ENCODE measurements at places on chromosomes 6 and 20. TPM values are rescaled to one million over a fixed set of nuclear protein-coding genes. Genes with fewer than 3 reads are reported as not detected.
A peak's percentile ranks its signal among the peaks of the same experiment; 100 is the strongest.

The GMPR gene
- 24.0 TPM for total RNA-seq

The PPIL6 gene
- 3.3 TPM for total RNA-seq

The CALHM6 gene
- total RNA-seq = not detected

The LPA gene
- total RNA-seq = not detected

The RHAG gene
- total RNA-seq = 0.57 TPM

The POLR3F gene
- total RNA-seq = 11.4 TPM

The ULBP2 gene
- 10.2 TPM for total RNA-seq

The CCM2L gene
- total RNA-seq = 1.4 TPM

The SCRT2 gene
- total RNA-seq = not detected

The FBXO30 gene
- total RNA-seq = 9.1 TPM

The CGA gene
- not detected for total RNA-seq

GRCh38 chr6:147651249-147652063 lies 143.0 kb downstream of the SAMD5 start:
- H3K36me3 ChIP-seq = no peaks in the 10 kb centered on the region
- H3K4me1 ChIP-seq = no peaks in the 10 kb centered on the region
- H3K4me3 ChIP-seq = no peak overlapping the region
- H3K27me3 ChIP-seq = no peaks in the 10 kb centered on the region
- DNase-seq = no peak

GRCh38 chr20:40990542-40991120 lies 38.0 kb upstream of the TOP1 start:
- H3K27ac ChIP-seq = peak overlapping the region; percentile 55
- peaks cover 11% of the 10 kb centered on the region for H3K4me1 ChIP-seq
- H3K27me3 ChIP-seq = no peaks in the 10 kb centered on the region
- no peaks in the 10 kb centered on the region for H3K36me3 ChIP-seq

GRCh38 chr20:25535762-25536161 lies 49.6 kb downstream of the NINL start:
- H3K36me3 ChIP-seq = no peaks in the 10 kb centered on the region
- no peak for DNase-seq
- no peak overlapping the region for H3K27ac ChIP-seq
- peaks cover 16% of the 10 kb centered on the region for H3K4me1 ChIP-seq
- H3K27me3 ChIP-seq = no peaks in the 10 kb centered on the region

GRCh38 chr6:110049696-110050439 lies 71.8 kb downstream of the GPR6 start:
- H3K4me1 ChIP-seq = no peaks in the 10 kb centered on the region
- H3K27ac ChIP-seq = no peak overlapping the region

DNA sequence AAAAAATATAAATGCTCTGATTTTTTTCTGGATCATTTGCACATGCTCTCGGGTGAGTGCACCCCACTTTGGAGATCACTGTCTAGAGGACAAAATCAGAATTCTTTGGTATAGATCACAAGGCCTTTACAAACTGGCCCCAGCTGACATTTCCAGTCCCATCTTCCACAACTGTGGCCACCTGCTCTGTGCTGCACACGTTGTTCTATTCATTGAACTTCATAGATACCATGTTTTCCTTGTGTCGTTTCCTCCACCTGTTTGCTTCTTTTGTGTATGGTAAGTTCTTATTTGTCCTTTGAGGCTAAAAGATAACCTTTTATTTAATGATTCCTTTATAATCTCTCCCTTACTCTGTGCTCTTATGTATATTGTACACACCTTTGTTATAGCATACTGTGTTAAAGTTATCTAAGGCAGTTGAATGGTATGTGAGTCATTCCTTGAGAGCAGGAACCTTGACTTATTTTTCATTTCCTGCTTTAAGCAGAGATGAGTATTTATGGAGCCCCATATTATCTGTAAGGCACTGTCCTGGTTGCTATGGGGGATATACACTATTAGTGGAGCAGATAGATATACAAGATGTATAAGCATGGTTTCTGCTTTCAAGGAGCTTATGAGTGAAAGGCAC lies 12.0 kb upstream of the SLC17A5 start:
- H3K4me3 ChIP-seq = no peak overlapping the region
- no peaks in the 10 kb centered on the region for H3K36me3 ChIP-seq
- H3K27ac ChIP-seq = no peak overlapping the region
- peaks cover 14% of the 10 kb centered on the region for H3K4me1 ChIP-seq
- no peaks in the 10 kb centered on the region for H3K27me3 ChIP-seq

DNA sequence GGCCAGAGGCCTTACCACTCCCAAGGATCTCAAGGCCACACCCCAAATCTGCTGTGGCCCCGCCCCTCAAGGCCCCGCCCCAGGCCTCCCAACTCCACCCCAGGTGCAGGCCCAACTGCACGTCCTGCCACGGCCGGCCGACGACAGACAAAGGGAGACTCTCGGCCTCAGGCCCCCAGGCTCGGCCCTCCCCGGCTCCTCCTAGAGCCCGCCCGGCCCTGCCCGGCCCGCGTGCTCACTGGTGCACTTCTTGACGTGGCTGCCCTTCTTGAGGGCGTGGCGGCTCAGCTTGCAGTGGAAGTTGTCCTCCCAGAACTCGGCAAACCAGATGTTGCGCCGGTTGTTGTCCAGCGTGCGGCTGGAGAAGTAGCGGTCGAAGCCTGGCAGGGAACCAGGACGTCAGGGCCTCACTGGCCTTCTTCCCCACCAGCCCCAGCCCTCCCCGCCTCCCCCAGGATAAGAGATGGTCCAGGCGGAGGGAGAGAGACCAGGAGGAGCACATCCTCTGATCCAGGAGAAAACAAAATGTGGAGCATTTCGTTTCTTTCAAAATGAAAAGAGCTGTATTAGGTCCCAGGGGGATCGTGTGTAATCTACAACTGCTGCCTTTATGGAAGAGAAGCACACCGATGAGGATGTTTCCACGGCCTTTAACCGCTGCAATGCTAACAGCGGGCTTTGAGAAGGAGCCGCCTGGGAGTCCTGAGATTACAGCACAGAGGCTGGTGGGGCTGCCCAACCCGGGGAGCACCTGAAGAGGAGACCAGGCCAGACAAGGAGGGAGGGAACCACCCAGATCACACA lies 89.4 kb downstream of the GRM4 start:
- peak; percentile 68 for DNase-seq
- no peak overlapping the region for H3K4me3 ChIP-seq
- no peaks in the 10 kb centered on the region for H3K27me3 ChIP-seq
- peaks cover 21% of the 10 kb centered on the region for H3K4me1 ChIP-seq

GRCh38 chr20:13271098-13271497 lies 50.0 kb downstream of the ISM1 start:
- no peak for DNase-seq
- no peak overlapping the region for H3K4me3 ChIP-seq
- H3K36me3 ChIP-seq = no peaks in the 10 kb centered on the region
- no peaks in the 10 kb centered on the region for H3K4me1 ChIP-seq

GRCh38 chr20:25459916-25460535 lies 52.6 kb downstream of the GINS1 start:
- no peaks in the 10 kb centered on the region for H3K4me1 ChIP-seq
- DNase-seq = no peak
- H3K36me3 ChIP-seq = no peaks in the 10 kb centered on the region
- no peaks in the 10 kb centered on the region for H3K27me3 ChIP-seq

DNA sequence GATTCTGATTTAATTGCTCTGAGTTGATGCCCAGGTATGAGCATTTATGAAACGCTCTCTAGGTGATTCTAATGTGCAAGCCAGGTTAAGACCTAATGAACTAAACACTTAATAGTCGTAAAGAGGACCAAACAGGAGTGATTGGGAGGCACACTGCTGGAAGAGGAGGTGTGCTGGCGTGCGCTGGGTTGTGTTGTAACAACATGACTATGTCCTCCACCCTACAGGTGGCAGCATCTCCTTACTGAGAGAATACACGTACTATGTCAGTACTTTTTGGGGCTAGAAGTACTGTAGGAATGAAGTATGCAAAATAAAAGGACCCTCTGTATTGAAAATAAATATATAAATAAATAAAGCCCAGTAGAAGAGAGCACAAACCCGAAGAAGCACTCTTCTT lies 11.9 kb downstream of the C6orf89 start:
- H3K27ac ChIP-seq = no peak overlapping the region
- H3K36me3 ChIP-seq = peaks cover 5% of the 10 kb centered on the region
- no peaks in the 10 kb centered on the region for H3K4me1 ChIP-seq
- no peak for DNase-seq
- no peaks in the 10 kb centered on the region for H3K27me3 ChIP-seq

GRCh38 chr6:1586256-1586655 lies 23.5 kb upstream of the FOXC1 start:
- DNase-seq = no peak
- H3K4me3 ChIP-seq = no peak overlapping the region
- H3K36me3 ChIP-seq = no peaks in the 10 kb centered on the region
- 0 out of 2 replicates have a peak, but pooled peaks cover 3% of the 10 kb centered on the region for H3K27me3 ChIP-seq
- no peak overlapping the region for H3K27ac ChIP-seq

DNA sequence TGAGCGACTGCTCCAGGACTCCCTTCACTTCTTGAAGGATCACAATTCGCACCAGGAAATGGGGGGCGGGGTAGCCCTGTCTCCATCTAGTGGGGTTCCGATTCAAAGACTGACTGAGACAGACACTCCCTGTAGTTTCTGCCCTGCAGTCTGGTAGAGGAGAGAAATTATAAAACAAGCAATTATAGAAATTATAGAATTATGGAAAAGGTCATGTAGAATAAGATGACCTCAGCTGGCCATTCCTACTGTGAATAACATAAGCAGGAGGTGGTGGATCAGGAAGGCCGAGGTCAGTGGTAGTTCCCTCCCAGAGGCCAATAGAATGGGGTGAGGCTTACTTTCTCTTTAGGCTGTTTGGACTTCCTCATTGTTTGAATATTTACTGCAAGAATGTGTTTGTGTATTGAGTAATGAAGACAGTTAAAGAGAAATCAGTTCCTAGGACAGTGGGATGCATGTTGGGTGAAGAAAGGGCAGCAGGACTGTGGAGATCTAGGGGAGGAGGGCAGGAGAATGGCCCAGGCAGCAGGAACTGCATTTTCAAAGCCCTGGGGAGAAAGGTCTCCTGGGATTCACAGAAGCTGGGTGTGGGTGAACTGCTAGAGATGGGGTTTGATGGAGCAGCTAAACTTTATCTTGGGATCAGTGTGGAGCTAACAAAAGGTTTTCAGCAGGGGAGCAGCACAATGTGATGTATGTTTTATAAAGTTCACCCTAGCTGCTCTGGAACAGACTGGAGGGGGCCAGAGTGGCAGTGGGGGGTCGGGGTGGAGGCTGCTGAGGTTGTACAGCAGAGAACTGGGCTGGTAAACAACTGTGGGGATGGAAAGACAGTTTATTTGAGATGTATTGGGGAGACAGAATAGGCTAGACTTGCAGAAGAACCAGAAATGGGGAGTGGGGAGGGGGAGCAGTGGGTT lies 2.1 kb downstream of the ZNF341 start:
- peak overlapping the region; percentile 83 for H3K27ac ChIP-seq
- peak overlapping the region; percentile 28 for H3K4me3 ChIP-seq
- H3K36me3 ChIP-seq = no peaks in the 10 kb centered on the region
- H3K27me3 ChIP-seq = no peaks in the 10 kb centered on the region
- peaks cover 30% of the 10 kb centered on the region for H3K4me1 ChIP-seq

GRCh38 chr6:135282395-135282794 lies 101.3 kb downstream of the MYB start:
- H3K27ac ChIP-seq = no peak overlapping the region
- H3K36me3 ChIP-seq = no peaks in the 10 kb centered on the region
- no peak for DNase-seq
- no peaks in the 10 kb centered on the region for H3K4me1 ChIP-seq

- peaks cover 45% of the 10 kb centered on the region for H3K36me3 ChIP-seq
- no peak for DNase-seq
- H3K4me3 ChIP-seq = no peak overlapping the region
- H3K4me1 ChIP-seq = no peaks in the 10 kb centered on the region
- H3K27ac ChIP-seq = no peak overlapping the region
Observed at GRCh38 chr6:43679057-43679456, 8.5 kb downstream of the MRPS18A start.

DNA sequence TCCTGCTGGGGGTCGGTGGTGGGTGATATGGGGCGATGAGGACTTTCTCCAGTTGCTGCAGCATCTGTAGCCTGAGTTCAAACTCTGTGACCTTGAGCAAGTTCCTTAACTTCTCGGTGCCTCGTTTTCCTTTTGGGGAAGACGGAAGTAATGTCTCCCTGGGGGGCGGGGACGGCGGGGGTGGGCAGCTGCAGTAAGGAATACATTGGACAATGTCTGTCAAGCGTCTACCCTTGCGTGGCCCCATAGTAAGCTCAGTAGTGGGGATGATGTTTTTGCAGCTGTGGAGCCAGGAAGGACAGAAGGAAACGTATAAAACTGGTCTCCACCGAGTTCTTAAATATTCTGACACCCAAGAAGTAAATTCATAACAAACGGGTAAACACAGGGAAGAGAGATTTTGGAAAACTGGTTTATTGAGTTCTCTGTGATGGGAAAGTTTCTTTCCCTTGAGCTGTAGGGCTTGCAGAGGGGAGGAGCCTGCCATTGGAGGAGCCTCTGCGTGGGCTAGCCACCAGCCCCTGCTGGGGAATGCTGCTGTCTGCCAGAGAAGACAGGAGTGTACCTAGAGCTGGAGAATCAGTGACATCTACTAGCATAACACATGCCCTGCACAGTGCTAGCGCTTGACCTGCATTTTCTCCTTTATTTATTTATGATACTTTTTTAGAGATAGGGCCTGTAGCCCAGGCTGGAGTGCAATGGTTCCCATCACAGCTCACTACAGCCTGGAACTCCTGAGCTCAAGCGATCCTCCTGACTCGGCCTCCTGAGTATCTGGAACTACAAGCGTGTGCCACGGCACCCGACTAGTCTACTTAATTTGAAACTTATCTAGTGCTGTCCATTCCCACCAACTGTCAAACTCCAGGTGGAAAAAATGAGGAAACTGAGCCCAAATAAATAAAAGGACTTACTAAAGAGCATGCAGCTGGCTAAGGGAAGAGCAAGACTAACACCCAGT lies 1.2 kb upstream of the ACSS1 start:
- H3K4me1 ChIP-seq = no peaks in the 10 kb centered on the region
- no peak overlapping the region for H3K4me3 ChIP-seq
- no peaks in the 10 kb centered on the region for H3K36me3 ChIP-seq

DNA sequence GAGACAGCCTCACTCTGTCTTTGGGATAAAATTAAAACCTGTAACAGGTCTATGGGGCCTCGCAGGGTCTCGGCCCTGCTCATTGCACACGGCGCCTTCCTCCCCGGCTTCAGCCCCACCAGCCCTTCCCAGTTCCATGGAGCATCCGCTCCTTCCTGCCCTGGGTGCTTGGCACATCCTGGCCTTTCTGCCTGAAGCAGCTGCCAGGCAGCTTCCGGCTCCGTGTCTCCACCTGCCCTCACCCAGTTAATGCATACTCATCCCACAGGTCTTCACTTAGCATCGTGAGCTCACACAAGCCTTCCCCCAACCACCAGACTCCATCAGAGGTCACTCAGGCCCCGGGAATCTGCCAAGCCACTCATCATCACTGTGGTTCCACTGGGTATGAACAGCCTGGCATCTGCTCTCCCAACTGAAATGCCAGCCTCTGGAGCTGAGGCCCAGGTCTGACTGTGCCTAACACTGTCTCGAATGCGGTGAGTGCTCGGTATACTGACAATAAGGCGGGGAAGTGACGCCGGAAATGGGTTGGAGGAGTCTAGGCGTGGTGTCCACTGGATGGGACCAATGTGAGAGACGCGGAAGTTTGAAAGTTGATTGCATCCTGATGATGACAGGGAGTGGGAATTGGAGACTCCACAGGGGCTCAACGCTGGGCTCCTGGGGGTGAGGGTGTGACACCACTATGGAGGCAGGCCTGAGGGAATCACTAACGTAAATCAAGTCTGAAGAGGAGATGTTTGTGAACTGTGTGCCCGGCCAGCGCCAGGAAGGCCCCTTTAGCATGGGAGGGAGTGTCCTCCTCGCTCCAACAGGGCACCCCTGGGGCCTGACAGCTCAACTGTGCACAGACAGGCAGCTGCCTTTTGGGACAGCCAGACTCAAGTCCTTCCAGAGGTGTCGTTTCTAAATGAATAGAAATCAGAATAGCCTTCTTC lies 245.8 kb downstream of the TTLL2 start:
- H3K4me1 ChIP-seq = peaks cover 7% of the 10 kb centered on the region
- no peaks in the 10 kb centered on the region for H3K36me3 ChIP-seq
- H3K27ac ChIP-seq = no peak overlapping the region
- no peak overlapping the region for H3K4me3 ChIP-seq
- no peak for DNase-seq

Measured in HCT116 (cell line).